ENCODE measurements at places on chromosomes 3 and 15.

DNA sequence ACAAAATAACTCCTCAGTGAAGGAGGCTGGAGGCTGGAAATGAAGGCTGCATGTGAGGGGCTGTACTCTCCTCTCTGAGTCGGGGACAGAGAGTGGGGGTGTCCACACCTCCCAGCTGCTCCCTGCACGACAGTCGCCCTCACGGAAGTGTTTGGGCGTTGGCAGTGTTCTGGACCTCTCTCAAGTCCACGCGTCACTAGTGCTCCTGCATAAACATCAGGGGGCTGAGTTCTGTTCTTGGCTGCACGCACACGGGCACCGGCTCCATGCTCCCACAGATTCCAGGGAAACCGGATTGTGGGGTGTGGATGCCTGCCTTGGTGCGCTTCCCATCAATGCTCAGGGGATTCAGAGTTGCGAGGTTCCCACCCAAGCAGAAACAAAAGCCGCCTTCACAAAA, 7.4 kb downstream of the RASGRF1 start:
- no peak for DNase-seq

- DNase-seq = no peak
Observed at GRCh38 chr3:134839990-134840389, 44.9 kb downstream of the EPHB1 start.

DNA sequence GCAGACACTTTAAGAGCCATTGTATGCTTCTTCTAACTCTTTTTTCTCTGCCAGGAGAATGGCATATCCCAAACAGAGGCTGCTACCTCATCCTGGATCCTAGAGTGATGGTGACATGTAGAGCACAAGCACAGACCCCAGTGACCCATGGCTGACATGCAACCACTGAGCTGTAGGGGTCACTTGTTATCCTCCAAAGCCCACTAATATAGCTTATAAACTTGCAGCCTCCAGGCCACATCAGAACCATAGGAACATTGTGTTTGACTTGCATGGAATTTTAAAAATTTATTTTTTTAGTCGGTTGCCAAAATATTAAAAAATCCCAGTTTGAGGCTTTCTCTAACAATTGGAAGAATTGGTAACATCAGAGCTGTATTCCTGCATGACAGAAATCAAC, 283.0 kb upstream of the WNT5A start:
- no peak for DNase-seq

DNA sequence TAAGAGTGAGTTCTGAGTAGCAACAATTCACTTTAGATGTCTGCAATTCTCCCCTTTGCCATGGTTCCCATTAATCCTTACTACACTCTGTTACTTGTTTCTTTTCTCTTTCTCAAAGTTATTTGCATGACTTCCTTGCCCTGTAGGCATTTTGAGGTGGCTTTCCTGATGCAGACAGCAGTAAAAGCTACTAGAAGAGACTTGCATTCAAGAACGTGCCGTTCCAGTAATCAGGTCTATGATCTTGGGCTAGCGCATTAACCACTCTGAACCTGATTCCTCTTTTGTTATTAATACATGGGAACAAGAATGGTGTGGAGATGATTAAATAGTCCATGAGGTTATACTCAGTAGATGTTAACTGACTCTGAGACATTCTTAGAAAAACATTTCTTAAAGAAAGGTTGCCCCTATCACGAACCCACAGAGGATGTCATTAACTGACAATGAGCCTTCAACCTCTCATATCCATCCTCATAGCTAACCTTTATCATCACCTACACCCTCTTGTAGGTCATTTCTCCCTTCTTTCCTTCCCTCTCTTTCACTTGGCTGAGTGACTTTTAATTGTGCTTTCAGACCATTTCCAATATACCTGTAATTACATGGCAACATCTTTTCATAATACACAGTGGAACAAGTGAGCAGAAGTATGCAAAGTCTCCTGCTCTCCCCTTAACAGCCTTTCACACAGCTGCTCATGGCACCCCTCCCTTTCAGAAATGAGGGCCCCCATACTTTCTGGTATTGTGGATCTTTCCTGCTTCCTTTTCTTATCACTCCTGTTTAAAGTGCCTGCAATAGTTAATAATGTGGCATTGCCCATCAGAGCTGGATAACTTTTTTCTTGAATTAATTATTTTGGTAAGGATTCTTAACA, 175.9 kb downstream of the CHST2 start:
- DNase-seq = no peak

DNA sequence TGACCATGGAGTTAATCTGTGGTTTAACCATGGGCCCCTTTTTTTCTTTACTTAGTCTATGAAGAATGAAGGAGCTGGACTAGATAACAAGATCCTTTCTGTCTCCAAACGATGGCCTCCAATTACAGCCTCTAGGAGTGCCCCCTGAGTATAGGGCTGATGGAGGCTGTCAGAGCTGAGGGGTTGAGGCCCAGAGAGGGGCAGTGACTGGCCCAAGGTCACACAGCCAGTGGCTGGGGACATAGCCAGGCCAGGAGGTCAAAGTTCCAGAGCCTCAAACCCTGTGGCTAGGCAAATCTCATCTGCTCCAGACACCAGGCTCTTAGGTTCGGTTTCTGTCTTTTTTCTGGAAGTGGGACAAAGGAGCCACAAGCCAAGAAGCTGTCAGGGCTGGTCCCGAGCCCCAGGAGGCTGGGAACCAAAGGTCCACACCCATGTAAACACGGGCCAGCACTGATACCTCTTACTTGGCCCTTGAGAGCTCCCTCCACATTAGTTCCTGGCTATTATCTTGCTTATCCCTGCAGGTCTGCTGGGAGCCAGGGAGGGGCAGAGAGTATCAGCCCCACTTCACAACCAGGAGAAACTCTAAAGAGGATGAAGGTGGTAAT, 10.3 kb downstream of the RHOV start:
- DNase-seq = no peak

Data from D721Med (cell line).